ENCODE measurements at places on chromosomes 5 and 9.

- peak; percentile 53 for DNase-seq
These were observed 13.1 kb upstream of the IFNA14 start for GRCh38 chr9:21252721-21253547.

- DNase-seq = no peak
These were observed 294.8 kb upstream of the KIF2A start for GRCh38 chr5:62011089-62011664.

- no peak for DNase-seq
These were observed 123.0 kb upstream of the RFX3 start for GRCh38 chr9:3648722-3649246.

DNA sequence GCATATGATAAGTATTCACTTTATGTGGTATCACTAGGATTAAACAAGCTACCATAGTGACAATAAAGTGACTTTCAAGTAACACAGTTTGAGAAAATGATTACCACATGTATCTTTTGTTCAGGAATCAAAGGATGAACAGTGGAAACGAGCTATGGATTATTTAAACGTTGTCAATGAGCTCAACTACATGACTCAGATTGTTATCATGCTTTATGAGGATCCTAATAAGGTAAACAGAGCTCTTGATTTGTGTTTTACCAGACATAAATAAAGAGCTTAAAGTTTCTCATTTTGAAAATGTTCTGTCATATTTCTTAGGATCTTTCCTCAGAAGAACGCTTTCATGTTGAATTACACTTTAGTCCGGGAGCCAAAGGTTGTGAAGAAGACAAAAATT is 57.4 kb downstream of the PPIP5K2 start:
- DNase-seq = no peak

DNA sequence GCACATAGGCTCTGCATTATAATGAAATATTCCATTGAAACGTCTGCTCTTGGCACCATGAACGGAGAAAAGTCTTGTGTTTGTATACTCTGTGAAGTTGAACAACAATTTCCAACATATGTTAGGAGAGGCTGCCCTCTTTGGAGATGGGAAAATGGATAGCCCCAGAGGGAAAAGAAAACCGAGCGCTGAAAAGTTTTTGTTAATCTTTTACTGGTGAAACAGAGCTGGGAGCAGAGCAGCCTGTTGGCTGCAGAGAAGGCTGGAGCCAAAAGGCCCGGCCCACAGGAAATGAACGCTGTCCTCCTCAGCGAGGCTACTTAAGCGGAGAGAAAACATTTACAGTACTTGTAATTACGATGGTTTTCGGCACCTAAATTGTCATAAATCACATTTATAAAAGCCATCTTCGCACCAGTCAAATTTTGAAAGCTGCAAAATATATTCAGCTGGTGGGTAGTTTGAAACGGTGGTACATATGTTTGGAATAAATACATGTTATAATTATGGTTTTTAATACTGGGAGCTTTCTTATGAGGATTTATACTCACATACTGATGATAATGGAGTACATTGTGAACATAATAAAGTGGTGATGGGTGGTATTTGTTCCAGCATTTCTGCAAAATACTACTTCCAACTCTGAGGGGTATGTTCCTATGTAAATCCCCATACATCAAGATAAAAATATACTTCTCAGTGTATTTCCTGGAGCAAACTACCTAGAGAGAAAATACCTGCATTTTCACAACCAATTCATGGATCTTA is 129.6 kb upstream of the CNTLN start:
- peak; percentile 74 for DNase-seq

DNA sequence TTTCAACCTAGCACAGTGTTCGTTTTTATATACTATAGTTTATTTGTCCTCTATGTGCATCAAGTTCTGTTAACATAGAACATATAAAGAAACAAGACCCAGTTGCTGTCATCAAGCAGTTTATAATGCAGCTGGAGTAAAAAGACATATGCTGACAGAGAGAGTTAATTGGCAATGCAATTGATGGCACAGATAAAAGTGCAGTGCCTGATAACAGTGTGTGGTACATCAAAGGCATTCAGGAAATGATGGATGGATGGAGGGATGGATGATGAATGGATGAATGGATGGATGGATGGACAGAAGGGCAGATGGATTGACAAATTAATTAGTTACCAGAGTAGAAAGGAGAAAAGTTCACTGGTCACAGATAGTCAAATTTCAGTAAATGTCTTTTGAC is 238.9 kb downstream of the RFK start:
- no peak for DNase-seq

DNA sequence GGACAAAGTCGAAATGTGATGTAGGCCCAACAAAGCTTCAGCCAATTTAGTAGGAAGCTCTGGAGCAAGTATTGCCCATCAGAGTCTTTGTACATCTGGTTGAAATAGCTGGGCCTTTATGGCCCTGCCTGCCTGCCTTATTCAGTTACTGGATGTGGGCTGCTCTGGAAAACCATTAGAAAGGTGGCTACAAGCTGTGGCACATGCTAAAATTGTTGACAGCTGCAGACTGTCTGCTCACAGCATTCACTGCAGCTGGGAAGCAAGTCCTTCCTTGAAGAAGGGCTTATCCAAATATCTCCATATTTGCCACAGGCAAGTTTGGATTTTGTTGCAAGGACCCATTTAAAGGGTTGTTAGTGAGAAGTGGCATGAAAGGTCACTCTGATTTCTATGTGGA is 24.4 kb downstream of the SMIM15 start:
- no peak for DNase-seq

DNA sequence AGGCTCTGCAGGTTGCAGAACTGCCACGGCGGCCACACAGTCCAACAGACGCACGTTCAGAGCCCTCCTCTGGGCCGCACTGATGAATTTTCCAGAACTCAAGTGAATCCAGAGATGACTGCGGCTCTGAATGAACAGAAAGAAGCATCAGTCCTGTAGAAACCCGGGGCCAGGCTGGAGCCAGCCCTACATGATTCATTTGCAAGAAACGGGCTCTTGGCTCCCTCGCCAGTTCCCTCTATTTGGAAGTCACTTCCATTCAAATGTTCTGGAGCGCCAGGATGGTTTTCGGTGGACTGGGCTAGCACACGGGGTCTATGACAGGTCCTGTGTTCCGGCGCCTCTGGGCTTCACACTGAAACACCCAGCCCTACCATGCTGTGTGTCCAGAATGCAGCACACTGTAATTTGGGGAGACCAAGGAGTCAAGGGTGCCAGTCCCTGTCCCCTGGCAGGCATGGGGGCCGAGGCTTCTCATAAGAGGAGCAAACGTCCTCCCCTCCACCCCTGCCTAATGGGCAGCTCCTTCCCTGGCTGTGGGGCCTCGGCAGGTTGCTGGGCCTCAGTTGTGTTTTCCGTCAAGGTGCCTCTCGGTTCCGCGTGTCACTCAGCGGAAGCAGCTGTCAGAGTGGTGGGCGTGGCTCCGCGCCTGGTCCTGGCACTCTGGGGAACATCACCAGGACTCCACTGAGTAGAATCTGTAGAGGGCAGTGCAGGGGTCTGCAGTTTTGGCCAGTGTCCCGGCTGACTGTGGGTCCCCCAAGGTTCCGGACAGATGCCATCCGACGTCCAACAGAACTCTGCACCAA is 18.1 kb upstream of the COL5A1 start:
- DNase-seq = no peak

DNA sequence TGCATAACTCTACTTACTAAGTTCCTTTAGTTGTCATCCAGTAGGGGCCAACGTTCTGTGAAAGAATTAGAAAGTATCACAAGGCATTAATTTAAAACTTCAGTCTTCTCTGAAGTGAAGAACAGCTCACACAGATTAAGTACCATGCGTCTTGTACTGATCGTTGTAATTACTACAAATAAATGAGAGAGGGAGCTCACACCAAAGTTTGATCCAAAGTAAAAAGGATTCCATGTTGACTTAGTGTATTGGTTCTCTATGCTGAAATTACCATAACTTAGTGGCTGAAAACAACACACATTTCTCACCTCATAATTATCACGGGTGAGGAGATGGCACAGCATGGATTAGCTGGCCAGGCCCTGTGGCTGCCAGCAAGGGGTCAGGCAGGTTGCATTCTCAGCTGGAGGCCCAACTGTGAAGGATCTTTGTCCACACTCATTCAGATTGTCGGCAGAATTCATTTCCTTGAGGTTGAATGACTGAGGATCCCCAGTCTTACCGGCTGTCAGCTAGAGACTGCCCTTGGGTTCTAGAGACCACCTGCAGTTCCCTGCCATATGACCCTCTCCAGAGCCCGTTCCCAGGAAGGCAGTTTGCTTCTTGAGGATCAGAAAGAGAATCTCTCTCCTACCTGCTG is 169.1 kb downstream of the YTHDC2 start:
- DNase-seq = no peak
